SJSA1 (cell line): ENCODE measurements at places on chromosomes 2 and 18. TPM values are rescaled to one million over a fixed set of nuclear protein-coding genes. Genes with fewer than 3 reads are reported as not detected.

The LYPD6B gene
- total RNA-seq: 35.7 and 43.3 TPM in 2 replicates

The CNOT9 gene
- 84.6 and 98.9 TPM in 2 replicates for total RNA-seq

The THSD7B gene
- 0.16 TPM in 1 of 2 replicates, not detected in the other for total RNA-seq

The CNDP1 gene
- total RNA-seq: not detected in 2 replicates

The HOXD10 gene
- not detected in 2 replicates for total RNA-seq

The MATN3 gene
- 2.9 and 4.3 TPM in 2 replicates for total RNA-seq

The PID1 gene
- 0.18 and 2.1 TPM in 2 replicates for total RNA-seq

The MAP4K4 gene
- 63.9 and 83.1 TPM in 2 replicates for total RNA-seq

DNA sequence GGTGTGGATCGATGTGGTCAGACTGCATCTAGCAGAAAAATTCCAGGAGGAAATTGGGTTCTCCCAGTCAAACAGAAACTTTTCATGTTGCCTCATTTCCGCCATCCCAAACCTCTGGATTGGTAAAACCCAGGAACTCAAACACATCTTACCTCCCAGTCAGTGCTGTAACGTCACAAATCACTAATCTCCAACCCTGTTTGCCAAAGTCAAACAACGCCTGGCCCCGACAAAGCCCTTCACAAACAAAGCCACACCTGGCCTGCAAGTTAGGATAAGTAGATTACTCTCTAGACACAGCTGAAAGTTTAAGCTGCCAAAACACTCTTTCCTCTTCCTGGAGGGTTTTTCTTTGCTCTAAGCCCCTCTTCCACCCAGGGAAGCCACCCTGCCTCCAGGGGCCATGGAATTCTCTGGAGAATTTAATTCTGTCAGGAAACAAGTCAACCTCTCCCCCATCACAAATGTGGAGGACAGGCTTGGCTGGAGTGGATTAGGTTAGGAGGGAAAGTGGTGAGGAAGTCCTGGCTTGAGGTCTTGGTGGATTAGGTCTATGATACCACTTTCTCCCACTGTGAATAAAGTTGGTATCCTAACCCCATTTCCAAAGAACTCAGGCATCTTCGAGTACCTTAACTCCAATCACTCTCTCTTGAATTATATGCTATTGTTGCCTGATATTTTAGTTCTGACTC is 86.7 kb downstream of the LYPD6B start:
- DNase-seq: no peak

GRCh38 chr2:1715184-1716013 is 28.9 kb downstream of the PXDN start:
- no peak for DNase-seq

- no peak for DNase-seq
These were observed 32.3 kb upstream of the XDH start for GRCh38 chr2:31446848-31447247.

GRCh38 chr2:144650907-144651306 is 131.0 kb upstream of the ZEB2 start:
- DNase-seq: no peak

GRCh38 chr18:44726059-44726421 is 45.4 kb downstream of the SETBP1 start:
- no peak for DNase-seq
